Posterior cingulate gyrus (tissue), 11 donors: ENCODE measurements at places on chromosomes 11 and 22.

- no peak for DNase-seq
These were observed 723 bp upstream of the C22orf31 start for GRCh38 chr22:29062286-29062821.

DNA sequence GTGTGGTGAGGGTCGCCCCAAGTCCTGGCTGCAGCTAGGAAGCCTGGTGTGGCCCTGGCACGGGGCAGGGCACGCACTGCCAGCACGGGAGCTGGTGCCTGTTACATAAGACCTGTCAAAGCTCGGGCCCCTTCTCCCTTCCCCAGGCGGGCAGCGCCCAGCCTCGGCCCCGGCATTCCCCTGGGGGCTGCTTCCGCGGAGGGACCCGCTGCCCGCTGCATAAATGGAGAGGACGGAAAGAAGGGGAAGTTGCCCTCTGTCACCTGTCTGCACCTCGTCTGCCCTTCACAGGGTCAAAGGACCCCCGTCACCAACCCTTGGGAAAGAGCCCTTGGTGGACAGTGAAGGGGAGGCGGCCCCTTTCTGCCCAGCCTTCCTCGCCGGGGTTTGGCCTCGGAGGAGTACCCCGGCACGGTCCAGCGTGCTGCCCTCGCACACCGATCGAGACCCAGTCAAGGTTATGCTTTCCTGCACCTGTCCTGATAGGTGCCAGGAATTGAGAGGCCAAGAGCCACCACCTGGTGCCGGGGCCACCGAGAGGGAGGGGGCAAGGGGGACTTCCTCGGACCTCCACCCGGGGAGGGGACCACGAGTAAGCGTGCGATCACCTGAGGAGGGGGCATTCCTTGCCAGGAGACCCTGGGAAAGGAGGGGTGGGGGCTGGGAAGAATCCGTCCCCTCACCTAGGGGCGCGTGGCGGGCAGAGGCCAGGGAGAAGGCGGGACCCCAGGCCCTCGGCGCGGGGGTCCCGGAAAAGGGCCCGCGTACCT is 16.8 kb upstream of the MFRP start:
- no peak for DNase-seq

DNA sequence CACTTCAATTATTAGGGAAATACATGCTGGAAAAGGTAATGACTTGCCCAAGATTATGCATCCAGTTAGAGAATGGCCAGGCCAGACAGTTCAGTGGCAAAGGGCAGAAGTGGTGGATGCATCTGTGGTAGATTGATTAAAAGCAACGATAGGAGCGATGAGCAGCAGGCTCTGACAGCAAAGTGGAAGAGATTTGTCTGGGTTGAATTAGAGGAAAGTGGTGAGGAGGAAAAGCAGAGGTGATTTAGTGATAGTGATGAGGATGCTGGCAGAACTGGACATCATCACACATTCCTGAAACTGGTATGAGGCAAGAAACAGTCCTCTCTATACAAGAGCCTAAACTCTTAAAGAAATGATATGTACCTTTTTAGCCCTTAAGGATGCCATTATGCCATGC is 12.5 kb downstream of the HSD17B12 start:
- DNase-seq, result no peak

GRCh38 chr11:46099963-46100316 is 21.3 kb downstream of the PHF21A start:
- no peak for DNase-seq

- DNase-seq, result no peak
These were observed 17.9 kb downstream of the TUB start for GRCh38 chr11:8098879-8099278.

- no peak for DNase-seq
These were observed 33.4 kb upstream of the ANGPTL5 start for GRCh38 chr11:101949680-101950220.

DNA sequence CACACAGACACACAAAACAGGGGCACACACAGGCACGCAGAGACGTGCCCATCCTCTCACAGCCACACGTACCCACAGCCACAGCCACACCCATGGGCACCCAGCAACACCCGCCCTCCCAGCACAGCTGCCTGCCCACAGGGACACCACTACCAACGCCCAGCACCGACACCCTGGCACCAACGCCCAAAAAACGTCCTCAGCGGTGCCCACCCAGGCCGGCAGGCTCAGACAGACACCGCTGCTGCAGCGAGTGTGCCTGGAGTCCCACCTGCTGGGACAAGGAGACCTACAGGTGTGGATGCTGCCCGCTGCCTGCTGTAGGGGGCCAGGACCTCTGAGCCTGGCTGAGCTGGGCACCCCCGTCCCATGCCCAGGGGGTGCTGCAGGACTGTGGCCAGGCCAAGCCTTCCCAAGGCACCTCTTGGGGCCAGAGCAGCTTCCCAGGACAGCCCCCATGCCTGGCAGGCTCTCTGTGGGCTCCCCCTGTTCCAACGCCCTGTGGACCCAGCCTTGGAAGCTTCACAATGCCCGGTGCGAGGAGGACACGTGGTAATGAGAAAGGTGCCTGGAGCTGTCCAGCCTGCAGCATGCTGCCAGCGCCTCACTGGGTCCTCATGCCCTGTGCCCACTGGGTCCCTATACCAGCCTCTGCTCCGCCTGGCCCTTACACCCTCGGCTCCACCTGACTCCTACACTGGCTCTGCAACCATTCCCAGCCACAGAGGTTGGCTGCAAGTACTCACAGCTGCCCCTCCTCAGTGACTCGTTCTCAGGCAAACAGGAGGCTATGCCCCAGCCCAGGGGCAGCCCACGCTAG is 45.8 kb upstream of the TH start:
- no peak for DNase-seq

- DNase-seq, result no peak
These were observed 23.5 kb upstream of the L3MBTL2 start for GRCh38 chr22:41181349-41182241.

DNA sequence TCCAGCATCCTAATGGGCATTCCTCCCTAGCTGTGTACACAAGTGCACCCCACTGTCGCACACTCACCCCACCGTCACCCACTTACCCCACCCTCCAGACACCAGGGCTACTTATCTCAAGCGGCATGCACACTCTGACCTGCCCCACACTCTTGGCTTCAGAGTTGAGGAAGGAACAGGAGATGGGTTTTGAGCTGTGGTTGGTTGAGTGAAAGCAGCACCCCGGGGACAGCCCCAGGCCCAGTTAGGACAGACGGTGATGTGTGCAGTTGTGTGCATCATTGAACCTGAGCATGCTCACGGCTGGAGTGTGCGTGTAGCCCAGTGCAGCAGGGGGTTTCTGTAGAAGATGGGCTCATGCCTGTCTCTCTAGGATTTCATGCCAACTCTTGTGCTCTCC is 32.5 kb downstream of the AHNAK start:
- no peak for DNase-seq

DNA sequence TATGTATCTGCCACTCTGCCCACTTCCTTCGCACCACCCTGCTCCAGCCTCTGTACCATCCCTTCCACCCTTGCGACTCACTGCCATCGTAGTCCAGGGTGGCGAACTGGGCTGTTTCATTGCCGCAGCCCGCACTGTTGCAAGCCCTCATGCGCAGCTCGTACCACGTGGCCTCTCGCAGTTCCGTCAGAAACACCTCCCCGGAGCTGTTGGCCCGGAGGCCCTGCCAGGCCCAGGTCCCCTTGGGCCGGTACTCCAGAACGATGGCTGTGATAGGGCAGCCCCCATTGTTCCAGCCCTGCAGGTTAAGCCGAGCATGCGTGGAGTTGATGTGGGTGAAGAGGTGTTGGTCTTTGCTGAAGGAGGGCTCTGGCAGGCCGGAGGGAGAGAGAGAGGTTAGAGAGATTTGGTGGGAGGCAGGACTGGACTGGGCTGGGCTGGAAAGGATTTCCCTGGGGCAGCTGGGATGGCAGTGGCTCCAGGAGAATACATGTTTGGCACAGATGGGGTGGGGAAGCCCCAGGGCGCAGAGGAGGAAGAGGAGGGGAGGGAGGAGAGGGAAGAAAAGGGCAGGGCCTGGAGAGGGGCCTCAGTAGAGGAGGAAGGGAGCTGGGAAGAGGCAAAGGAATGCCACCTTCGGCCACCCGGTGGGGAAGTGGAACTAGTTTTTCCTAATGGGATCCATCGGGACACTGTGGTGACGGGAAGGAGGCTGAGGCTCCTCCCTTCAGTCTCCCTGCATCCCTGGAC is 109.6 kb downstream of the CEP164 start:
- DNase-seq, result no peak

- DNase-seq, result no peak
These were observed 51.1 kb upstream of the ISX start for GRCh38 chr22:35014812-35015211.

DNA sequence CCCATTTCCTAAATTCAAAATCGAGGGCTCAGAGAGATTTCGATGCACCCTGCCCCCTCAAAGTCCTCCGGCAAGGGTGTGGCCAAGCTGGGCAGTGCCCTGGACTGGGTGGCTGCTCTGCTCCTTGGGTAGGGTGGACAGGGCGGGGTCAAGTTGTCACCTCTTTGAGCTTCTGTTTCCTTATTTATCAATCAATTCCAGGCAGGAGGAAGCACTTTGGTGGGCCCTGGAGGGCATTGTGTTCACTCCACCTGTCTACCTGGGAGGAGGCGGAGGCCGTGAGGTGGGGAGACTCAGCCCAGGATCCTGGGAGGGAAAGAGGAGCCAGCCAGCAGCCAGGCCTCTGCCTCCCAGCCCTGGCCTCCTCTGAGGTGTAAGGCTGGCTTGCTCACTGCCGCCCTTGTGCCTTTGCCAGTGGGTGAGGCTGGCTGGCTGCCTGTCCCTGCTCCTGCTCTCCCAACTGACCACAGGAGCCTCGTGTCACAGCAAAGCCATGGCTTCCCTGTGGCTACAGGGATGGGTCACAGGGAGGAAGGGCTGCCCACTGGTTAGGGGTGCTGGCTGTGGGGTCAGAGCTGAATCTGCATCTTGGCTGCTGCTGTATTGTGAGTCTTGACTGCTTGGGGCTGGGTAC is 25.5 kb upstream of the SHISAL1 start:
- no peak for DNase-seq

- no peak for DNase-seq
These were observed 6.0 kb downstream of the BMAL1 start for GRCh38 chr11:13283636-13284035.

DNA sequence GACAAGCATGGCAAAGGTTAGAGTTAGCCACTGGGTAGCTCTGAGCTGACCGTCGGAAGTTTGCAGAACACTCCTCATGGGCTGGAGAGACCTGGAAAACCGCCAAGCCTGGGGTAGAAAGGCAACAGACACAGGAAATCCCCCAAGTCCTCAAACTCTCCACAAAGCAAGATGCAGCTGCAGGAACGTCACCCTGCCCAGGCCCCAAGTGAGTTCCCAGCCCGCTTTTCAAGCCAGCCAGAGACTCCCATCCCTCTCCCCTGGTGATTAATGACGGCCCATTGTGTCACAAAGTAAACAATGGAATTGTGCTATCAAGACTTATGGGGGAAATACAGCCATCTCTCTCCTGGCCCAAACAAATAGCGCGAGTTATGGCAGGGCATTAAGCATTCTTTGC is 633.0 kb downstream of the TBC1D22A start:
- DNase-seq, result no peak

GRCh38 chr11:78763664-78764063 is 189.0 kb upstream of the NARS2 start:
- no peak for DNase-seq

- no peak for DNase-seq
These were observed 61.7 kb downstream of the ETS1 start for GRCh38 chr11:128525411-128526243.

- no peak for DNase-seq
These were observed 11.1 kb downstream of the OTOG start for GRCh38 chr11:17558025-17558780.

GRCh38 chr11:35362521-35362980 is 56.8 kb downstream of the SLC1A2 start:
- no peak for DNase-seq

DNA sequence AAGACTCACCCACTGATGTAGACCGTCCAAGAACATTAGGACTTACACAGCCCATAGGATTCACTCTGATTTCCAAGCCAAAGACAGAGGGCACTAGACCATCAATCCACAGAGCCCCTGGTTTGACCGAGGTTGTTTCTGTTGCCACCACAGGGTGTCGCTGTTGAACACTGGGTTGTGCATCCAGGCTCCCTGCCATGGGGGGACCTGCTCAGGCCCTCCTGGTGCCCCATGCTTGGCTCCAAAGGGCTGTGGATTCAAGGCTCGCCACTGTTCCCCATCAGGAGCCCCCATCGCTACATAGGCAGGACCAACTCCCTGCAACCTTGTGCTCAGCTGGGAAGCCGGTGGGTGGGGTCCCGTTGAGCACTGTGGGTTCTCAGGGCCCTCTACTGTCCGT is 128.0 kb upstream of the ANO1 start:
- no peak for DNase-seq

GRCh38 chr11:134358856-134359490 is 27.2 kb downstream of the GLB1L2 start:
- DNase-seq, result no peak

DNA sequence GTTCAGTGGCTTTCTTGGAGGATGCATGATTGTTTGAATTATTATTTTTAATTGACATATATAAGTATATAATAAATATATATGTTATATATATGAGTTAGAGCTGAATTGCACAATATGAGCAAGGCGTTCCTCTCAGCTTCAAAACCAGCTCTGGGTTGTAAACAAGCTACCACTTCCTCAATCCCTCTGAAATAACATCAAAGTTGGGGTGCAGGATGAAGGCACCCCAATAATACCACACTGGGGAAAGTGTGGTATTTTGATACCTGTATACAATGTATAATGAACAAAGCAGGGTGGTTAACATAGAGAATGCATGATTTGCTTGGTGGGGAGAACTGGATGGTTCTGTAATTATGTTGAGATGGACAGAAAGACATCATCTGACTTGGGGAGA is 1.7 kb upstream of the SORL1 start:
- no peak for DNase-seq

- peak; percentile 93 for DNase-seq
These were observed 84.2 kb downstream of the CTTN start for GRCh38 chr11:70482529-70482917.

DNA sequence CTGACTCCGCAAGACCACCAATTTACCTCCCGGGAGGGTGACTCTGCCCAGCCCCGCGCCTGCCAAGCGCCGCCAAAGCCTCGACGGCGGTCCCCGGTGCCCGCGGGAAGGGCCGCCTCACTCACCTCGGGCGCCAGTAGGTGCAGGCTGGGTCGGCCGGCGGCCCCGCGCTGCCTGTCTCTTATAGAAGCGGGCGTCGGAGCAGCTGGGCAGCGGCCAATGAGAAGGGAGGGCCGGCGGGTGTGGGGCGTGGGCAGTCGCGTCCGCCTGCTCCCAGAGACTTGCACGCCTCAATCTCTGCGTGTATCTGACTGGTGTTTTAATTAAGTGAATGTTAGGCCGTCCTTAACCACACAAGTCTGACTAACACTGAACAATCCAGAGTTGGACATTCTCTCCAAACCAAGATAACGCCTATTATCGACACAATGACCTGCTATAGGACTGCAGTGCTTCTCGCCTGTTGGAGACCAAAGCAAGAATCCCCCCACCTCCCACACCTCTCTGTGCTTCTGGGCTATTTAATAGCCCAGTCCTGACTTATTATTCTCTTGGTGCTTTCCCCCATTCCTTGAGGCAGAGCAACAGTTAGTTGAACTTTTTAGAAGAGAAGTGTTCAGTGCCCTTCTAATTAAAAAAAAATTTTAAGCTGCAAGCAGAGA is at the start of gene TPH1:
Gene TPH1, minus strand, starts transcription at position 154 of the 662 bp plus-strand sequence. CDS start 5,507 bp downstream, outside the sequence.
- no peak for DNase-seq

GRCh38 chr11:7251487-7251835 is 243 bp upstream of the SYT9 start:
- no peak for DNase-seq

- DNase-seq, result no peak
These were observed 10.6 kb upstream of the SLC22A12 start for GRCh38 chr11:64580412-64580811.
